Activated CD4-positive, alpha-beta T cell treated with anti-CD3 and anti-CD28 coated beads, Interleukin-2, amount 10 ng/mL, durations not matched to agents 7 days and 5 days (primary cell): ENCODE measurements at places on chromosomes 3 and 15. TPM values are rescaled to one million over a fixed set of nuclear protein-coding genes. Genes with fewer than 3 reads are reported as not detected.

The LRRN1 gene
- 0.20 TPM for total RNA-seq

DNA sequence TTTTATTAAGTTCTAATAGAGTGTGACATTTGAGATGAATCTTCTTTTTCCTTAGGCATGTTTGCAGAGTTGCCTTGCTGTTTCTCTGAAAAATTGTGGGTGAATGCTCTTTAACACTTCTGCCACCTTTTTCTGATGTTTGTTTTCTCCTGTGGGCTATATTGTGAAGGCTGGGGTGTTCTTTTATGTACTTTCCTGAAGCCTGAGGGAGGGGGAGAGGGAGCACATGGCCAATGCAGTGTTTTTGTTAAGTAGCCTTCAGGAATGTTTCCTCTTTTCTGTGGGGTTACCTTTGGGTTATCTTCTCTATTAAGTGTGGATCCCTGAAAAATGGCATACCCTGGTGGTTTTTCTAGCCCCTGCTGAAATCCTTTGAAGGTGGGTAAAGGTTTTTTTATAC lies 50.2 kb downstream of the CMC1 start:
- H3K4me3 ChIP-seq = no peak overlapping the region
- no peaks in the 10 kb centered on the region for H3K27me3 ChIP-seq
- DNase-seq = no peak
- H3K36me3 ChIP-seq = peaks cover 9% of the 10 kb centered on the region

- no peak overlapping the region for H3K4me3 ChIP-seq
- no peak overlapping the region for H3K27ac ChIP-seq
- peaks cover 41% of the 10 kb centered on the region for H3K36me3 ChIP-seq
- peaks cover 36% of the 10 kb centered on the region for H3K4me1 ChIP-seq
Observed at GRCh38 chr3:38371541-38372213, 25.1 kb downstream of the XYLB start.

GRCh38 chr15:49145651-49146609 lies 9.5 kb downstream of the COPS2 start:
- H3K27me3 ChIP-seq = no peaks in the 10 kb centered on the region
- H3K36me3 ChIP-seq = peaks cover 27% of the 10 kb centered on the region
- no peak overlapping the region for H3K4me3 ChIP-seq
- H3K4me1 ChIP-seq = peaks cover 31% of the 10 kb centered on the region
- DNase-seq = peak; percentile 58

DNA sequence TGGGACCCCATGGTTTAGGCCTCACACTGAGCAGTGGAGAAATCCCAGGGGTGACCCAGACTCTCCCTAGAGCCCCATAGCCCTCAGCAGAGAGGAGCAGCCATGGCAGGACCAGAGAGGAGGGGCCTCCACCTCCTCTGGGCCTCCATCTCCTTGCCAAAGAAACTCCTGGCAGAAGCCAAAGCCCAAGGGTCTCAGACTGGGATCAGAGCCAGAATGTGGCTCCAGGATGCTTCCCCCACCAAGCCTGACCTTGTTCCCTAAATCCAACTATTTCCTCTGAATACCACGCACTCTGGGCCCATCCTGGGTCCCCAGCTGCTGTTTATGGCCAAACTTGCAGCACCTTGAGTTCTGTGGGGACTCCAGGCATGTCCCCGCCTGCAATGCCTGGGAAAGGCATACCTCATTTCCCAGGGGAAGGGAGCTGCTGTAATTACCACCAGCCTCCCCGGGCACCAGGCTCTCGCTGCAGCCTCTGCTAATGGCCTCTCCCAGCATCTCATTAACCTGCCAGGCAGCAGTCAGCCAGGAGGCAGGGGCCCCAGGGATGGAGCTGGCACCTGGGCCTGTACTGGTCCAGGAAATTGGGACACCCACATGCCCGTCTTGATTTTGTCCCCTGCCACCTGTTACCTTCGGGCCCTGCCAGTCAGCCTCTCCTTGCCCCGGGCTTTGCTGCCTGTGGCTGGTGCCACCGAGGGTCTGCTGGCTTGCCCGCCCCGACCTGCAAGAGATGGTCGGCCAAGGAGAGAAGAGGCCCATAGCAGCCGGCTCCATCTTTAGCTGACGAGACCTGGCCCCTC lies 4.6 kb downstream of the CCDC9B start:
- no peak for DNase-seq
- peaks cover 30% of the 10 kb centered on the region for H3K4me1 ChIP-seq
- H3K27me3 ChIP-seq = no peaks in the 10 kb centered on the region
- no peaks in the 10 kb centered on the region for H3K36me3 ChIP-seq
- no peak overlapping the region for H3K4me3 ChIP-seq

The SEMA3G gene
- total RNA-seq = not detected

DNA sequence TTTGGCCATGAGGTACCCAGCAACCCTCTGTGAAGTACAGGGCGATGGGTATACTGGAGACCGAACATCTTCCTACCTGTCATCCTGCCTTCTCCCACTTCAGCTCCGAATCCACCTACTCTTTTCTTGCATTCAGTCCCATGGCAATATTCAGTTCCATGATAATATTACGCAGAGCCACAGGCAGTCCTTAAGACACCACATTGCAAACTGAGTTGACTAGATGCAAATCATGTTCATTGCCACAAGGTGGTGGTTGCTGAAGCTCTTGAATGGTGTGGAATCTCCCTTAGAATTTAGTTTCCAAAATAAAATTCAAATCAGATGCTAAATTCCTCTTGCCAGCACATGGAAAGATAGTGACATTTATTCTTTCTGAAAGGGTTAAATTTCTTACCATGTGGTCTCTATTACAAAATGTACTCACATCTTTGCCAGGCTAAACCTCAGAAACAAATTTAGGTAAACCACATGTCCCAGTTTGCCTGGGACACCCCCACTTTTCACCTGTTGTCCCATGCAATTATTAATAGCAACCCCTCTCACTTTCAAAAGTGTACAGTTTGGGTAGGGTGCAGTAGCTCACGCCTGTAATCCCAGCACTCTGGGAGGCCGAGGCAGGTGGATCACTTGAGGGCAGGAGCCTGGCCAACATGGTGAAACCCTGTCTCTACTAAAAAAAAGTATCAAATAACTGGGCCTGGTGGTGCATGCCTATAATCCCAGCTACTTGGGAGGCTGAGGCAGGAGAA lies 1.7 kb upstream of the NME9 start:
- peaks cover 21% of the 10 kb centered on the region for H3K4me1 ChIP-seq
- no peaks in the 10 kb centered on the region for H3K36me3 ChIP-seq
- no peak overlapping the region for H3K4me3 ChIP-seq
- H3K27me3 ChIP-seq = peaks cover 7% of the 10 kb centered on the region
- H3K27ac ChIP-seq = no peak overlapping the region

DNA sequence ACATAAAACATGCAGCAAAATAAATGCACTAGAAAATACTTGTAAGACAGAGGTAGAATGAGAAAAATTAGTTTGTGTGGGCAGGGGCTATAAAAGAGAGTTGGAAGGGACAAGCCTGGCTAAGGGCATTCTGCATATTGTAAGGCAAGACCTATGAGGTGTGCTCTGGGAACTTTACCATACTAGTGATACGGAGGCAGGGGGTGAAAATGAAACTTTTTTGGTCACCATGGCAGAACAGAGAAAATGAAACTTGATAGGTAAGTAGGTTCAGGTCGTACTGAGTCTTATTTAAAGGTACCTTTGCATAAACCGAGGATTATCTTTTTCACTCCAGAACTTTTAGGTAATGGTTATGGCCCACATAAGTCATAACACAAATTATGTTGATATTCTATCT lies 74.7 kb upstream of the ACKR4 start:
- no peaks in the 10 kb centered on the region for H3K27me3 ChIP-seq
- H3K4me3 ChIP-seq = no peak overlapping the region
- H3K27ac ChIP-seq = peak overlapping the region; percentile 61
- H3K36me3 ChIP-seq = peaks cover 65% of the 10 kb centered on the region

The GABRB3 gene
- not detected for total RNA-seq

The LIPH gene
- not detected for total RNA-seq

The KCNMB3 gene
- 0.60 TPM for total RNA-seq
